Activated CD4-positive, alpha-beta T cell treated with anti-CD3 and anti-CD28 coated beads for 48 hours (primary cell): ENCODE measurements at places on chromosomes 7 and 10.

- DNase-seq: no peak
Observed at GRCh38 chr7:78765943-78766729, 687.3 kb downstream of the MAGI2 start.

GRCh38 chr7:48298779-48299178 lies 127.5 kb downstream of the ABCA13 start:
- peak; percentile 64 for DNase-seq

- DNase-seq: no peak
Observed at GRCh38 chr7:38318803-38319416, 45.5 kb upstream of the TARP start.

DNA sequence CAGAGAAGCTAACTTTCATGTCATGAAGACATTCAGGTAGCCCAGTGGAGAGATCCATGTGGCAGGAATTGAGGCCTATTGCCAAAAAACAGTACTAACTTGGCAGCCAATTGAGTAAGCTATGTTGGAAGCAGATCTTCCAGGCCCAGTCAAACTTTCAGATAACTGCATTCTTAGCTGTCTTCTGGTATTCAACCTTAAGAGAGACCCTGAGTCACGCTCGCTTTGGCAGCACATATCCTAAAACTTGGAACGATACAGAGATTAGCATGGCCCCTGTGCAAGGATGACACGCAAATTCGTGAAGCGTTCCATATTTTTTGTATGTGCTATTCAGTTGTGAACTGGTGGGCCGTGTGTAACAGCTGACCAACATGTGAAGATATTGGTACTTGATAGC lies 17.6 kb upstream of the ZNF518A start:
- no peak for DNase-seq

DNA sequence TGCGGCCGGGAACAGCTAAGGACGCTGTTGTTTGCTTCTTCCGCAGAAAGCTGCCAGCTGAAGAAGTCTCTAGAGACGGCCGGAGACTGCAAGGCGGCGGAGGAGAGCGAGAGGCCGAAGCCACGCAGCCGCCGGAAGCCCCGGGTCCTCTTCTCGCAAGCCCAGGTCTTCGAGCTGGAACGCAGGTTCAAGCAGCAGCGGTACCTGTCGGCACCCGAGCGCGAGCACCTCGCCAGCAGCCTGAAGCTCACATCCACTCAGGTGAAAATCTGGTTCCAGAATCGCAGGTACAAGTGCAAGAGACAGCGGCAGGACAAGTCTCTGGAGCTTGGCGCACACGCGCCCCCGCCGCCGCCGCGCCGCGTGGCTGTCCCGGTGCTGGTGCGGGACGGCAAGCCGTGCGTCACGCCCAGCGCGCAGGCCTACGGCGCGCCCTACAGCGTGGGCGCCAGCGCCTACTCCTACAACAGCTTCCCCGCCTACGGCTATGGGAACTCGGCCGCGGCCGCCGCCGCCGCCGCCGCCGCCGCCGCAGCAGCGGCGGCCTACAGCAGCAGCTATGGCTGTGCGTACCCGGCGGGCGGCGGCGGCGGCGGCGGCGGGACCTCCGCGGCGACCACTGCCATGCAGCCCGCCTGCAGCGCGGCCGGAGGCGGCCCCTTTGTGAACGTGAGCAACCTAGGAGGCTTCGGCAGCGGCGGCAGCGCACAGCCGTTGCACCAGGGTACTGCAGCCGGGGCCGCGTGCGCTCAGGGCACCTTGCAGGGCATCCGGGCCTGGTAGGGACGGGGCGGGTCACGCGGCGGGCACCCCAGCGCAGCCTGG lies 2.4 kb downstream of the NKX2-3 start:
- DNase-seq: peak; percentile 40

GRCh38 chr7:113113912-113114311 lies 4.4 kb downstream of the SMIM30 start:
- no peak for DNase-seq

DNA sequence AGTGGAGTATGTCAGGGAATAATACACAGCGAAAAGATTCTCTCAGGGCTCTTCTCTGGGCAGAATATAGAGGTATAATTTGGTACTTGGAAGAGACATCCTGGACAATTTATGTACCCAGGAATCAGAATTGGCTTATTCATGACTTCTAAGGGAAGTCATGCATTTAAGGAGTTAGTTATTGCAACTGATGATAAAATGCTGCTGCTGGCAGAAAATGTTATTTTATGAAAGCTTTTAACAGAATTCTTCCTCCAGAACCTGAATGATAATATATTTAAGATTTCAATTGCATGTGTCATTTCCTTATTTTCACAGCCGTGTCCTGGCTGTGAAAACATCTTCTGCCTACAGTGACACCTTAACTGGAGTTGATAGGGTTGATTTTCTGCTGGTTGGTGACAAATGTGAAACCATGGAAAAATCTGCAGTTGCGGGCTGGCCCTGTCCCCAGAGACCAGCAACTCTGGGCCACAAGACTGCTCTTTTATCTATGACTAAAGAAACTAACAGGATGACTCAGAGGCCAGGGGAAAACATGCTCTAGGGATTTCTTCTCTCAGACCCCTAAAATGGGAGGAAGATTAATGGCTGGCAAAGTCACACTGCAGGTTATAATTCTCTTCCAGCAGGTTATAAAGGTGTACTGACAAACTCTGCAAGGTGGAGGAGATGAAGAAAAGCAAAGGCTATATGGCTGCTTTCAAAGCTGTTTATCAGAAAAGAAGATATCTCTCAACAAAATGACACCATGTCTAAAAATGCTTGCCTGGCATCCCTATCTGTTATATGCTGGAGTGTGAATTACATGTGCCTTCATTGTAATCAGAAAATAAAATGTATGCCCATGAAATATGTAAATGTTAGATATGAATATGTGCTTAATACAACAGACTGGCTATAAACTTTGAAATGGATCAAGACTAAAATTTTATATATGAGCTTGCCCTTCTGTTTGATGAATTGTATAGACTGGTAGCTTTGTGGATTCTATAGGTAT lies 12.1 kb upstream of the TRUB1 start:
- DNase-seq: peak; percentile 47
